Muscle of back (tissue), 13 donors: ENCODE measurements at places on chromosomes 4 and X. TPM values are rescaled to one million over a fixed set of nuclear protein-coding genes. Genes with fewer than 3 reads are reported as not detected.

FRMPD3 gene
- 0.27 TPM for polyA plus RNA-seq

GRCh38 chr4:48778431-48779094 is 1.5 kb downstream of the FRYL start:
- no peak for DNase-seq

GRCh38 chr4:82216219-82216618 is 157.6 kb downstream of the HNRNPD start:
- DNase-seq = no peak

GRCh38 chr4:60911127-60911526 is 289.0 kb upstream of the ADGRL3 start:
- no peak for DNase-seq

DNA sequence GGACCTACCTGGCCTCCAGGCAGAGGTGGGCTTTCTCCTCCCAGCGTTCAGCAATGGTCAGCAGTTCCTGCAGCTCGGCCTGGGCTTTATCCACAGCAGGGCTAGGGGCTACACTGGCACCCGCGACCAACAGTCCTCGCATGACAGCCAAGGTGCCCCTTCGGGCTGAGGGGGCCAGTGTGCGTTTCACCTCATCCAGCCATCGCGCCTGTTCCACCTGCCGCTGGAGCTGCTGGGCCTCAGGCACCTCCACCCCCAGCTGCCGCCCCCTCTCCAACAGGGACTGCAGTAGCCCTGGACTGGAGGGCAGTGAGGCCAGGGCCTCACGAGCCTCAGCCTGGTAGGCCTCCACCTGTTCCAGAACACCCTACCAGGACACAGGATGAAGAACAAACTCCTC is 28.3 kb downstream of the KDM5C start:
- DNase-seq = no peak

DNA sequence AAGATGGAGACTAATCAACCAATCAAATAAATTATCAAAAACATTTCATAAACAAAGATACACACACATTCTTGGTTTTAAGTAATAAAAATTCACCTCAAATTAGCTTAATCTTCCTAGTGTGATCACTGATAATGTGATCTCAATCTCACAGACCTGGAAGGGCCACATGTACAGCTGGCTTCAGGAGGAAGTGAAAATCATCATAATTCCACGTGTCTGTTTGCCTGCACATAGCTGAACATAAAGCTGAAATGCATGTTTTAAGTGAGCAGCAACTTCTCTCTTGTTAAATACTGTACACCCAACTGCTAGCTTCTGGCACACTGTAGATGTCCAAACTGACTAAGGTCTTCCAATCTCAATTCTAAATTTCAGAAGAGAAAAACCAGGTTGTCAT is 53.8 kb downstream of the ARHGAP6 start:
- no peak for DNase-seq

GAGE12J gene
- polyA plus RNA-seq = not detected

PDGFRA gene
- polyA plus RNA-seq = 77.6 TPM

DNA sequence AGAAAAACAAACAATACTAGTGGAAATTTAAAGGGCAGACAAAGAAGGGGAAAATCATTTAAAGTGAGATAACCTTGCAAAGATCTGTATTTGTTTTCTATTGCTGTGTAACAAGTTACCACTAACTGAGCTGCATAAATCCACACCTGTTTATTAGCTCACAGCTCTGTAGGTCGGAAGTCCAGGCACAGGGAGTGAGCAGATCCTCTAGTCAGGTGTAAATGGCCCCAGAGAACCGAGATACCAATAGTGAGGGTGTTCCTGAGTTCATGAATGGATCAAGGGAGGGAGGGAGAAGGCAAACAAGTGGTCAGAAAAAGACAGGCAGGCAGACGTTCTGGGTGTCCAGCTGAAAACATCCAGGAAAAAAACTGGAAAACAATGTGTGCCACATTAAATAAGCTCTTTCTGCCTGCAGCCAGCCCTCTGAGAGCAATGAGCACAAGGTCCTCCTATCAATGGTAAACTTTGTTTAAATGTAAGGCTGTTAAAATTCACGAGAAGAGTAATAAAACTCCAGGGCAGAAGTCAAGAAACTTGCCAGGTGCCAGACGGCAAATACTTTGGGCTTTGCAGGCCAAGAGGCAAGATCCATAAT is 25.0 kb downstream of the ADGRA3 start:
- no peak for DNase-seq

DNA sequence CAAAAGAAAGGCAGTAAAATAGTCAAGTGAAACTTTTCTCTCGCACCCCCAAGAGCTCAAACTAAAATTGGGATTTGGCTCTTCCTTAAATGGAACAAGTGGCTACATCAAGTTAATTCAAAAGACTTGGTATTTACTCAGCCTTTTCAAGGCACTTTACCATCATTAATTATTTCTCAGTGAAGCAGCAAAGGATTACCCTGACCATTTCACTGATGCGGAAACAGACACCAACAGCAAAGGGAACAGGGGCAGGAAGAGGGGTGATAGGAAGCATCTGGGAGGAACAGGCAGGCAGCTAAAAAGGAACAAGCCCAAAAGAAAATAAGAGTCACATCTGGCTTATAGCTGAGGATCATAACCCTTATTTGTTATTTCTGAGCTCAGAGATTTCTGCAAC is 2.7 kb downstream of the SCML2 start:
- DNase-seq = no peak

DNA sequence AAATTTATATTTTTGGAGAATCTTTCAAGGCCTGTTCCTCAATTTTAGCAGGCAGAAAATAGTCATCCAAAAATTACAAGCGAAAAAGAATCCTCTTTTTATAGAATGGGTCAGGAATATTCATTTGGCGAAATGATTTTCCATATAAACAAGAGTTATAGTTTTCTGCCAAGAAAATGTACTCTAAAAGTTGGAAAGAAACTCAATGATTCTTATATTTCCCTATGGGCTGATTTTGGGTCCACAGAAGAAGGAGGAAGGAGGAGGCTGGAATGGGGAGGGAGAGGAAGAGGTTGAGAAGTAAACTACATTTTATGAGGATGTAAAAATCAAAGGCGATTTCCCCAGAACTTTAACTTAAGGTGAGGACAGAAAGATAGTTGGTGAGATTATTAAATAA is 159.3 kb downstream of the DCAF12L1 start:
- DNase-seq = no peak

PCDH7 gene
- 34.2 TPM for polyA plus RNA-seq

DNA sequence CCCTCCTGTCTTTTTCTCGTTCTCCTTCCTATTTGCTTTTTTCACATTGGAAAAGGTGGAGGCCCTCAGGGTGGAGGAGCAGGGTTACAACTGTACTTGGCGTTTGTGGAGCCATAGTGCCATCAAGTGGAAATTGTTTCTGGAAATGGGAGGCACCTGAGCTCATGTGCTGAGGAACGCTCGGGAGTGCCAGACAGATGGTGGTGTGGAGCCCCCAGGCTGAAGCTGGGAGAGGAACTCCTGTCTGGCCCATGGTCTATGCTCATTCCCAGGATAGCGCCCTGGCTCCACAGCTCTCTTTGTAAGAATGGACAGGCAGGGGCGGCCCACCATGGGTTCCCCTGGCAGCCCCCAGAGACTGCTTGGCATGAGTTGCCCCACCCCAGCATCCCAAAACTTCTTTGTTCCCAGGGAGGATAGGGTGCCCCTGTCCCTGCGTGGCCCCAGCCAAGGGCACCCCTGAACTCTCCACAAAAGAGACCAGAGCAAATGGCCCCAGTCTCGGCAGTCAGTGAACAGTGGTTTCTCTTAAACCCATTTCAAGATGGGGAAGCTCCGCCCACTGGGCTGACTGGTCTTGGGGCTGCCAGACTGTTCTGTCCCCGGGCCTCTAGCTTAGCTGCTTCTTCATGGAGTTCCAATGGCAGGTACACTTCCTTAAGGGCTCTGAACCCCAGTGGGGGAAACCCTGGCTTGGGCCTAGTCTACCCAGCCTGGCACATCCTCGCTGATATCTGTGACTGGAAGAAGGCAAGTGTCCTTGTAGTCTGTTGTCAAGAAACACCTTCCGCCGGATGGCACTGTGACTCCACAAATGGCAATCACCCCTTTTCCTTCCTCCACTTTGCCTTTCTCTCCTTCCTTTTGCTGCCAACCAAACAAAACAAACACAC is 70.1 kb downstream of the NBDY start:
- peak; percentile 77 for DNase-seq

GRCh38 chr4:36533944-36534343 is 252.5 kb downstream of the DTHD1 start:
- DNase-seq = no peak

DNA sequence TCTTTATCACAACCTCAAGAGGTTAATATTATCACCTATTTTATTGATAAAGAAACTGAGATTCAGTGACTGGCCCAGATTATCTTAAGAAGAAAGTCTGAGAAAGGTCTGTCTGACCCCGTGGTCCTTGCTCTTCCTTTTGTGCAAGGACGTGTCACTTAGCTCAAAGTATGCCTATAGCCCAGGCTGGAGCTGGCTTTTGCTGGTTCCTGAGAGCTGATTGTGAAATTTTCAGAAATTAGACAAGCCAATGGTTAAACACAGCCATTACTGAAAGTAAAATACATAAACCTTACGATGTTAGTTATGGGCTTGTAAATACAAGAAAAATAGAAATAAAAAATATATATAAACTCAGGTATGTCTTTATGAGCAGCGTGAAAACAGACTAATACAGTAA is 70.1 kb downstream of the CHRNA9 start:
- DNase-seq = no peak

F11 gene
- not detected for polyA plus RNA-seq

- DNase-seq = no peak
Observed at GRCh38 chr4:184762100-184762499, 28.2 kb upstream of the CENPU start.

DNA sequence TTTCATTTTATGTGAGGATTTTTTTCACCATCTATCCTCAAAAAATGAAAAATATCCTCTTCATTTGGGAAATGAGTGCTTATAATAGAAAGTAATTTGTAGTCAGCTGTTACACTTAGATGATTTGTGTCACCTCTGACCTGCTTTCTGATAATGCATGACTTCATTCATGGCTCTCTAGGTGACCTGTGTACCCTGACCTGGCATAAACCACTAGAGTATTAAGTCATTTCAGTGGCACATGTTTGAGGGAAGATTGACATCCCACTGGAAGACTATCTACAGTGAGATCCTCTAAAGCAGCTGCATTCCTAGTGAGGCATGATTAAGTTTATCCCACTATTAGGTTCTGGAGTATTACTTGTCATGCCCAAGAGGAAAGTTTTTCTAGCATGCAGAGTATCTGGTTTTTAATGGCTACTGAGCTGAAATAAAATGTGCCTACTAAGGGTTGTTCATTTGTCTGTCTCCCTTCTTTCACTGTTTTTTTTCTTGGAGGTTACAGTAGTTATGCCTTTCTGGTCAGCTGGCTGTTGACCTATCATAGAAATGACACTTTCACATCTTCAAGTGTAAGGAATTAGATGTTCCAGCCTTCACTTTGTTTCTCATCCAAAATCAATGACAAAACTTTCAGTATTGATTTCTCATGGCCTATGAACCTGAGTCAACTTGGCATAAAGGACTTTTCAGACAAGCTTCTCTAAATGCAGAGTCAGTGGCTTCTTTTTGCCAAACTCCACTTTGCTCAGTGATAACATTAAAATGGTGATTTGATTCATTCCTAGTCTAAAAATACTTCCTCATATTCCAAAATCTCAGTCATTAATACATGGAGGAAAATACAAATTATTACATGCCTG is 33.1 kb downstream of the TET2 start:
- peak; percentile 21 for DNase-seq

- DNase-seq = no peak
Observed at GRCh38 chr4:88010966-88011365, 3.5 kb downstream of the PKD2 start.

BBS7 gene
- polyA plus RNA-seq = 18.1 TPM

GRCh38 chr4:139957986-139958738 is 195.8 kb downstream of the MAML3 start:
- no peak for DNase-seq

ZMAT1 gene
- polyA plus RNA-seq = 3.5 TPM

DNA sequence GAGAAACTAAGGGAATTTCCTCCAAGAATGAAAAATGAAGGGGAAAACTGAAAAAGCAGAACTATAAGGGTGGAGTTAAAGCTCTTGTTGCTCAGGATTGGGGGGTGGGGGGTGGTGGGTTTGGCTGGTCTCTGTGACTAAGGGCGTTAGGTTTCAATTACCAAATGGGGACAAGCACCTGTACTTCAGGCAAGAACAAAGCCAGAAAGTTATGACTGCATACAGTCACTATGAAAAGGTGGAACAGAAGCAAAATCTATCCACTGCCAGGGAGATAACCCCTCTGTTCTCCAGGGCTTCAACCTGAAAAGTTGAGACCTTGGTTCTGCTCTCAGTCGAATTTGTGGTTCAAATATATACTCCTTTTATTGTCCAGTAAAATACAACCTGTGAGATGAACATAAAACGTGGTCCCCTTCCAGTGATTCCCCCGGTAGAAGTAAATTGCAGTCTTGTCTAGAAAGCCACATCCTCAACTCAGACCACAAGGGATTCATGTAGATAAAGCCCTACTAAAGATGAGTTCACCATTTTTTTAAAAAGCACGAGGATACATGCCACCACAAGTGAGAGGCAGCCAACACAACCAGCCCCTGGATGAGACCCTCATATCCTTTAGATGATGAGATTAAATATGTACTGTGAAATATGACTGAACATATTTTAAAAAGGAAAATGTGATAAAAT is 257.1 kb upstream of the RPS6KA3 start:
- DNase-seq = no peak

GIMD1 gene
- polyA plus RNA-seq = 0.10 TPM

MAGEA11 gene
- not detected for polyA plus RNA-seq

DNA sequence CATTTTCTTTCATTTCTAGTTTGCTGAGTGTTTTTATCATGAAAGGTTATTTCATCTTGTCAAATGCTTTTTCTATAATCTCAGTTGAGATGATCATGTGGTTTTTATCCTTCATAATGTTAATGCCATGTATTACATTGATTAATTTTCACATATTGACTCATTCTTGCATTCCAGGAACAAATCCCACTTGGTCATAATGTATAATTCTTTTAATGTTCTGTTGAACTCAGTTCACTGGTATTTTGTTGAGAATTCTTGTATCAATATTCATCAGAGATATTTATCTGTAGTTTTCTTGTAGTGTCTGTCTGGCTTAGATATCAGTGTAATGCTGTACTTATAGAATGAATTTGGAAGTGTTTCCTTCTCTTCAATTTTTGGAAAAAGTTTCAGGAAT is 16.7 kb upstream of the LHFPL1 start:
- DNase-seq = no peak

DNA sequence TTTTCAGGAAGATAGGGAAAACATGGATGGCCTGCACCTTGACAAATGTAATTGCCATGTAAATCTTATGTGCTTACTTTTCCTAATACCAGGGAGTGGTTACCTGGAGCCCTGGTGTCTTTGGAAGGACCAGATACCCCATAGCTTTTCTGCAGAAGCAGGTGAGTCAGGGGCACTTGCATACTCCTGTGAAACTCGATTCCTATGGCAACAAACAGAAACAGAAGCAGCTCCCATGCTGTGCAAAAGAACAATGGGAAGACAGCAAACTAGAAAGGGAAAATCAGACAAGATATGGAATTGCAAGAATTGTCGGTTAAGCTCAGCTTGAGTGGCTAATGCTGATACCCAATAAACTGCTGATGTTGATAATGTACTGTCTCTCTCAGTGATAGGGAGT is 117.4 kb upstream of the AFF2 start:
- DNase-seq = no peak

UGT2B17 gene
- polyA plus RNA-seq = not detected
